Liver (tissue), 10 donors: ENCODE measurements at places on chromosomes 3 and 15.

DNA sequence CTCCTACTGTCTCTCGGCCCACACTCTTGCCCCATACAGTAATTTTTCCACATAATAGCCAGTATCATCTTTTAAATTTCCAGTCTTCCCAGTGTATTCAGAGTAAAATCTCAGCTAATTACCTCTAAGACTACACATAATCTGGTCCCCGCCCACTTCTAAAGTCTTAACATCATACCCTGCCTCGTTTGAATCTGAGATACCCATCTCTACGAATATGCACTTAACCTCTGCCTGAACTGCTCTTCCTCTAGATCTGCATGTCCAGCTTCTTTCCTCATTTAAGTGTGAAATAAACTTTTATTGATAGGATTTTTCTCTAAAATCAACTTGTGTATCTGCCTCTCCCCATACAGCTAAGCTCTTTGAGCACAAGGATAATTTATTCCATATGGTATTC is 34.6 kb downstream of the COPS2 start:
- no peak for DNase-seq

- no peak for DNase-seq
Observed at GRCh38 chr15:69225355-69226022, 65.1 kb downstream of the GLCE start.

GRCh38 chr3:136932978-136933772 is 24.6 kb upstream of the IL20RB start:
- no peak for DNase-seq

DNA sequence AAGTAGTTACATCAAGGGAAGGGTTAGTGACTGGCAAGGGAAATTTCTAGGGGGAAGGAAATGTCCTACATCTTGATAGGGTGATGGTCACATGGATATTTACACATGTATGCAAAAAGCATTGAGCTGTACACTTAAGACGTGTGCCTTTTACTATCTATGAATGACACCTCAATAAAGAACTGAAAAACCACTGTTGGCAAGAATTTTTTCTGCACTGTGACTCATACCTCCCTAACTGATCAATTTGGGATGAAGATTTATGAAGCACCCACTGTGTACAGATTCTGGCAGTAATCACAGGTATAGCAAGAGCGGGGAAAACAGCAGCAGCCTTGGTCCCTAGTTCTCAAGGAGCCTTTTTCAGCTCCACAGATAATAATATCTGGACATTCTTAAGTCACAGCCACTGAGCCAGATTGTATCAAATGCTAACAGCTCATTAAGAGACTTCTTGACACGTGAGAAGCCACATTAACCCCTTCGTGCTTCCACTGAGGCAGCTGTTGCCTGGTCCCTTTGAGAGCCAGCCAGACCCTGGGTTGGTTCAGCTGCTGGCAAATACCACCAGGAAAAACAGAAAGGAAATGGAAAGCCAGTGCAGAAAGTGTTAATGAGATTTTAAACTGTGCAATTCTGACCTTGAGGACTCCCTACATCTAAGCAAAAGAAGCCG is 32.0 kb upstream of the GALNT15 start:
- no peak for DNase-seq

GRCh38 chr15:39801641-39802309 is 19.1 kb upstream of the FSIP1 start:
- DNase-seq: no peak
